ENCODE measurements at places on chromosomes 7 and 10.

DNA sequence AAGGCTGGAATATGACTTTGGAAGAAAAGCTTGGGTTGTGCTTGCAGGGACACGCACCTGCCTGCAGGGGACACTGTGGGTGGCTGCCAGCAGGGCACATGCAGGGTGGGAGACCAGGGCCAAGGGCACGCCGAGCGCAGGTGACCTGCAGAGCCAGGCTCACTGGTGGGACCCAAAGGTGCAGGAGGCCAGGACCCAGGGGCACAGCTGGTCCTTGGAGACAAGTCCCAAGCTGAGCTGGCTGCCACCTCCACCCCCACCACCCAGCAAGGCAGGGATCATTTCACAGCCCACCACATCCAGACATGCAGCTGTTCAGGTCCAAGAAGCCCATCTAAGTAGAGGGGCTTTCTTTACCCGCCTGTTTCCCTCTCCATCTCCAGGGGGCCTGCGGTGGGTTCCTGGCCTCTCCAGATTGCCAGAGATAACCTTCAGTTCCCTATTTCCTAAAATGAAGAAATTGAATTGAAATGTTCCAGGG is 13.8 kb upstream of the CLIP2 start:
- DNase-seq: no peak

- DNase-seq: no peak
Observed at GRCh38 chr7:128833946-128834325, 3.7 kb downstream of the FLNC start.

GRCh38 chr7:134940729-134941128 is 45.6 kb upstream of the AGBL3 start:
- DNase-seq: no peak

DNA sequence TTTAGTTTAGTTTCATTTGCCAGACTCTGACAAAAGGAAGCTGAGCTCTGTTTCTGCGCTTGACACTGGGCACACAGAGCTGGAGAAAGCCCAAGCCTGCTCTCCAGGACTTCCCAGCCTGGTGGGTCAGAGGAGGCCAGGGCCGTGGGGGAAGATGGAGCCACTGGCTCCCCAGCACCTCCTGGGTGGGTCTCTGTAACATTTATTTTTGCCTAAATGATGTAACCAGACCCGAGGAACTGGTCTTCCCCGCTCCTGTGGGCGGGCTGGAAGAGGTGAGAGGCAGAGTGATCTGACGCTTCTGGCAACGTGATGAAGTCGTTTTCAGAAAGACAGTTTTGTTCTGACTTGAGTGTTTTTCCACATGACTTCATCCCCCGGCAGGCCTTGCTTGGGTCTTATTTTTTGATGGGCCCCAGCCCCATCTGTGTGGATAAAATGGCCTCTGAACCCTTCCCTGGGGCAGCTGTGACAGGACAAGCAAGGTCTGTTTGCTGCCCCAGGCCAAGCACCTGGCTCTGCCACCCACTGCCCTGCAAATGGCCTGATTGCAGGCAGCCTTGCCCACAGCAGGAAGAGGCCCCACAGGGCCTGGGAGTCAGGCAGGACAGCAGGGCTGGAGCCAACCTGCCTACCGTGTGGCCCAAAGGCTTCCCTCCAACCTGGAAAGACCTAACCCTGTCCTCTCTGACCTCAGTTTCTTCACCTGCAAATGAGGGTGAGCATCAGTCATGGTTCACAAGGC is 304.9 kb upstream of the ZMIZ1 start:
- DNase-seq: peak; percentile 87

DNA sequence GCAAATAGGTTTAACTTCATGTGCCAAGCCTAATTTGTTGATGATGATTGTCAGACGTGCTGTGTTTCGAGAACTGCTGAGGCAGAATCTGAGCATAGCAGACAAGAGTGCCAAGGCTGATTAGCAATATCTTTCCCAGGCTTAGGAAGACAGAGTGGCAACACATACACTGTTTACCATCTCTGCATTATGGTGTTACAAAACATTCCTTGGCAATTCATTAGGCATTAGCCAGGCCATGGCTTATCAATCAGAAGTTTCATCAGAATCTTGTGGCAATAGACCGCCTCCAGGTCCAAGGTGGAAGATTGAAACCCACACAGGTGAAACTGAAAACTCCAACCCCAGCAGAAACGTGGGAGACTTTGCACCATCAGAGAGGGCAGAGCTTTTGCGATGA is 148.5 kb downstream of the AOAH start:
- no peak for DNase-seq

GRCh38 chr10:28592953-28593352 is 60.0 kb downstream of the WAC start:
- no peak for DNase-seq

DNA sequence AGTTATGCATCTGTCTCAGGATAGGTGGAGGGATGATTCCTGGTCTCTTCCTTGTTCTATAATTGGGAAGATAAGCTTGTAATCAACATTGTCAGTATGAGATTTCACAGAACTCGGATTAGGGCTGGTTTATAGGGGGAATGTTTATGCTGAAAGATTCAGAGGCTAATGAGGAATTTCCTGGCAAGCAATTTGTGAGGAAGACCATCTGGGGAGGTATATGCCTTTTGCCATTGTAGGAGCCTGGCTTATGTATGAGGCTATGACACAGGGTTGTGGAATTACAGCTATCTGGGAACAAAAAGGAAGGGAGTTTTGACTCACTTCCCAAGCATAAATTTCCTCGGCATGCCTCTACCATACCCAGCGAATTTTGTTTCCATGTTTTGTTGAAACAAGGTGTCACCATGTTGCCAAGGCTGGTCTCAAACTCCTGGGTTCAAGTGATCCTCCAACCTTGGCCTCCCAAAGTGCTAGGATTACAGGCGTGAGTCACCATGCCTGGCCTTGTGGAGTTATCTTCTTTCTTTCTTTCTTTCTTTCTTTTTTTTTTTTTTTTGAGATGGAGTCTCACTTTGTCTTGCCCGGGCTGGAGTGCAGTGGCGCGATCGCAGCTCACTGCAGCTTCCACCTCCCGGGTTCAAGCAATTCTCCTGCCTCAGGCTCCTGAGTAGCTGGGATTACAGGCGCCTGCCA is 1.6 kb upstream of the COPS6 start:
- no peak for DNase-seq

- DNase-seq: no peak
Observed at GRCh38 chr10:118708571-118708970, 46.2 kb downstream of the CACUL1 start.

DNA sequence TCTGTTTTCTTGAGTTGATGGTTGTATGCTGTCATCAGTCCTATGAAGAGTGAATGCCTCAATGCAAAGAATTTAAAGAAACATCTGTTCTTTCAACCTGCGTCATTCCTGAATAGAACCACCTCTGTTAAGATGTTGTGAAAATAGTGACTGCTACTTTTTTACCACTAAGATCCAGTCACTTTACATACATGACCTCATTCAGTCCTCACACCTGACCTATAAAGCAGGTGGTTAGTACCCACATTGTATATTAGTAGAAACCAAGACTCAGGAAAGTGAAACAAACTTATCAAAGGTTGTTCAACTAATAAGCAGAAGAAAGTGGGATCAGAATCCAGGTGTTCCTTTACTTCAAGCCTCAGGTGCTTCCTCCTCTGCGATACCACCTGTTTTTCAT is 64.8 kb downstream of the ITGB8 start:
- no peak for DNase-seq

GRCh38 chr7:99728615-99729014 is 6.4 kb downstream of the CYP3A7 start:
- no peak for DNase-seq

- no peak for DNase-seq
Observed at GRCh38 chr7:36605261-36606051, 118.8 kb downstream of the AOAH start.

DNA sequence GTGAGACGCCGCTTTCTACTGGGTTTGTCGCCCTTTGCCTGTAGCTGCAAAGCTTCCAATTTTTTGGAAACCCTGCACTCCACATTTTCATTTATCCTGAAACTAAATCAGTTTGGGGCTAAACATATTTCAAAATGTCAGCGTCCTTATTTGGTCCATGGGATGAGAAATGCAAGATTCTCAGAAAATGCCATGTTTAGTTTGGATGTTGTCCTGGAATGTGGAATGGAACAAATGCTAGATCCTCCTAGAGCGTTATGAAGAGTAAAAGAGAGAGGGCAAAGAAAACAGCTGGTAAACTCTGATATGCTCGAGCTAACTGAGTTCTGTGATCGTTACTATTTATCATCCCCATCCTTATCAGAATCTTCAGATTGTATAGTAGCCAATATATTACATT is 236.9 kb downstream of the KLF6 start:
- no peak for DNase-seq

GRCh38 chr7:125423458-125424155 is 494.0 kb upstream of the POT1 start:
- no peak for DNase-seq

GRCh38 chr7:126016722-126017121 is 1087.1 kb upstream of the POT1 start:
- no peak for DNase-seq

DNA sequence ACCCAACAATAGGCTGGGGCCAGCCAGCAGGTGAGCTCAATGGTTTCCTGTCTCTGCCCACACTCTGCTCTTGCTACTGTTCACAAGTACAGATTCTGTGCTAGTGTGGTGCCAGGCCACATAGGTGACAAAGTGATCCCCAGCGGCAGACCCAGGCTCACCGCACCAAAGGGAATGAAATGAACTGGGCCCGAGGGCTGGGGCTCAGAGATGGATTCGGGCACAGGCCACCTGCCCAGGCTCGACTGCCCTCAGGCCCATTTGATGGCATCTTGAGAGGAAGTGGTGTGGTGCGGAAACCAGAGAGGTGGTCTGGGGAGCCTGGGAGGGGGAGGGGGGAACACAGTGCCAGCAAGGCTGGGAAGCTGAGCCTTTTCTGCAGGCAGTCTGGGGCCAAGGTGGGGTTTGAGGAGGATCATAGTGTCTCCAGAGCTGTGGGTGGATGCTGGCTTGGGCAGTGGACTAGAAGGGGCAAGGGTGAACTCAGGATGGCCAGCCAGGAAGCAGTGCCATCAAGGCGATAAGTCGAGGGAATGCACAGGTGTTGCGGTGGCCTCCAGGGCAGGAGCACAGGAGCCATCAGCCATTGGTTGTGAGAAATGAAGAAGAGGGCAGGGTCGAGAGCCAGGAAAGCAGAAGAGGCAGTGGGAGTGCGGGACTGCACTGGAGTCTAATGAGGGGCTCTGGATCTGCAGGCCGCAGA is 85.2 kb downstream of the ARHGAP22 start:
- no peak for DNase-seq

GRCh38 chr7:115822380-115822779 is 208.2 kb downstream of the TFEC start:
- no peak for DNase-seq

GRCh38 chr10:80542053-80542452 is 4.4 kb downstream of the SH2D4B start:
- no peak for DNase-seq

- DNase-seq: no peak
Observed at GRCh38 chr7:44846816-44847508, 925 bp downstream of the H2AZ2 start.

DNA sequence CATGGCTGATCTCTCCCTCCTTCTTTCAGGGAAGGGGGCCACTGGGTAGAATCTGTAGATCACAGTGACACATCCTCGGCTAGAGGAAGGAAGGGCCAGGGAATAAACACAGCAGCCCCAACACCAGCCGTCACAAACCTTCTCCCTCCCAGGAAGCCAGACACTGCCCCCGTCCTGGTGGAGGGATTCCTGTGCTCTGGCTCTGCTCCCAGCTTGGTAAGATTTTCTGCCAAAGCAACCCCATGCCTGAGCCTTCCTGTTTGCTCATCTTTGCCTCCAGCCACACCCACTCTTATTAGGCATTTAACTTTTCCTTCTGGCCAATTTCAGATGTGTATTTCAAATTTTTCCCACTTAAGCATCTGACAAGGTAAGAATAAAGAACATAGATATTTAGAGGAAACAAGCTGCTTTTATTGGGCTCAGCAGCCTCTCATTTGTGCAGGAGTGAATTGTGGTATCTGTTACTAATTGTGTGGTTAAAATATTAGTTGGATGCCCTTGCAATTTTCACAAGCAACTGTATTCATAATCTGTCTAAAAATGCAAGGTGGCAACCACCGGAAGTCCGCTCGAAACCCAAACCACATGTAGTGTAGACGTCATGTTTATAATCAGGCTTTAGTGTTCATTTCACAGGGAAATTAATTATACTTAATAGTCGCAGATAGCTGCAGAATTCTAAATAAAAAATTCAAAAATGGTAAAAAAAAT is 13.2 kb upstream of the NPS start:
- DNase-seq: no peak

DNA sequence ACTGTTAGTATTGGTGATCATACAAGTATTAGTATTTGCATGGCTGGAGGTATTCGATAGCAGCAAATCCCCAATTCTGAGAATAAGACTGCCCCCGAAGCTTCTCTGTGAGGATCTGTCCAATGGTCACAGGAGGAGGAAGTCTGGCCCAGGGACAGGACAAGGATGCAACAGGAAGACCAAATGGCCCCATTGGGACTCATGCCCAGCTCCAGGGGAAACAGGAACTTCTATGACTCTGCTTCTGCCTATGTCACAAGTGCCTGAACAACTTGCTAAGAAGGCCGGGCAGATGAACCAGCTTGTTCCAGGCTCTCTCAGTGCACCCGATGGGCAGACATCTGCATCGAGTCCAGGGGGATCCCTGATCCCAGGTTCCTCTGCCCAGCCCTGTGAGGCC is 172.0 kb upstream of the GRB10 start:
- no peak for DNase-seq

DNA sequence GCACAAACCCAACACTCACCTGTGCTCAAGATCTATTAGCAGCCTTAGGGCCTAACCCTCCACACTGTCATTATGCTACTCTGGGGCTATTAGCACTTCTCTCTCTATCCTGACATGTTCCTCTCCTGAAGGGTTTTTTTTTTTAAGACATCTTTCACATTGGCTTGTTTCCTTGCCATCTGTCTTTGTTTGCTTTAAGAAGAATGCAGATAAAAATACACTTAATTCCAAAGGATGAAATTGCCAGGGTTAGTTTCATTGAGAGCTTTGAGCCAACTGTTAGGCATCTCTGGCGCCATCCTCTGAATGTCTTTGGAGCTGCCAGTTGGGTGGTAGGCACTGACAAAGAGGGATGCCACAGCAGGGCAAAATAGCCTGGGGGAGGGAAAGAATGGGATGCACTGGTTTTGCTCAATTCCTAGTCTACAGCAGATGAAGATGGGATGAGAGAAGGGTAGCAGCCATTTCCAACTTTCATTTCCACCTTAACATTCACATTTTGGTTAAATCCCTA is 399.2 kb downstream of the SORCS1 start:
- DNase-seq: no peak

GRCh38 chr10:14667280-14667679 is 107.4 kb downstream of the FAM107B start:
- no peak for DNase-seq

- DNase-seq: no peak
Observed at GRCh38 chr7:80182630-80183276, 48.1 kb downstream of the GNAI1 start.

DNA sequence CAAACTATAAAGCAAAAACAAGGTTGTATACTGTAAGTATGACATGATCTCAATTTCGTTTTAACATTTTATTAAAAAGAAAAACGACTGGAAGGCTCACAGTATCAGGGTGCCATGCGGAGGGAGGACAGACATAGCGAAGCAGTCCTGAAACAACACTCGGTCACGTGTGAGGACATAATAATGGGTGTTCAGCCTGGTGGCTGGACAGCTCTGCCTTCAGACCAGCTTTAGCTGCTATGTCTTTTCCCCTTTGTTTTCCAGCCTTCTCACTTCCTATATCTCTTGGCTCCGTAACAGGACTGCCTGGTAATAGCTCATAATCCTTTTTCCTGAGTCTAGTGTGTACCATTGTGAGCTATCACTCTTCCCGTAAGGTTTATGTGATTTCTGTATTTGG is 18.4 kb upstream of the KLF14 start:
- no peak for DNase-seq

Measured in GM13976 (cell line).